ENCODE measurements at places on chromosomes 3 and 15.

DNA sequence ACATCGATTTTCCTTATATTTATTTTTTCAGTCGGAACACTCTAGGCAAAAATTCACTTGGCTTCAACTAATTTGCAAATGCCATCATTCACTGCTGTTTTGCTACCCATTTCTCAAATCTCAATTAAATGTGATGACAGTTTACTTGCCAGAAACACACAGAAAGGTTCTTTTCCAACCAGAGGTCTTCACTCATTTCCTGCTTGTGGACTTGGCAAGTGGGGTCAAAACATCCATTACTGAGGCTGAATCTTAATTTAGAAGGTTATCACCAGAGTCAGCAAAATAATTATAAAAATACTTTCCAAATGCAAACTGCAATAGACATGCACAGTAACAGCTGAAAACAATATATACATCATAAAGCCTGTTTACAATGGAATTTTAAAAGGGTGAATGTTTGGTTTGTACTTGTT, 625.4 kb upstream of the TBL1XR1 start:
- DNase-seq: no peak

GRCh38 chr3:156298014-156298413, 177.6 kb downstream of the KCNAB1 start:
- no peak for DNase-seq

GRCh38 chr3:188202358-188203138, 48.6 kb downstream of the LPP start:
- DNase-seq: peak; percentile 55

GRCh38 chr3:170839518-170840100, 30.4 kb downstream of the RPL22L1 start:
- DNase-seq: no peak

DNA sequence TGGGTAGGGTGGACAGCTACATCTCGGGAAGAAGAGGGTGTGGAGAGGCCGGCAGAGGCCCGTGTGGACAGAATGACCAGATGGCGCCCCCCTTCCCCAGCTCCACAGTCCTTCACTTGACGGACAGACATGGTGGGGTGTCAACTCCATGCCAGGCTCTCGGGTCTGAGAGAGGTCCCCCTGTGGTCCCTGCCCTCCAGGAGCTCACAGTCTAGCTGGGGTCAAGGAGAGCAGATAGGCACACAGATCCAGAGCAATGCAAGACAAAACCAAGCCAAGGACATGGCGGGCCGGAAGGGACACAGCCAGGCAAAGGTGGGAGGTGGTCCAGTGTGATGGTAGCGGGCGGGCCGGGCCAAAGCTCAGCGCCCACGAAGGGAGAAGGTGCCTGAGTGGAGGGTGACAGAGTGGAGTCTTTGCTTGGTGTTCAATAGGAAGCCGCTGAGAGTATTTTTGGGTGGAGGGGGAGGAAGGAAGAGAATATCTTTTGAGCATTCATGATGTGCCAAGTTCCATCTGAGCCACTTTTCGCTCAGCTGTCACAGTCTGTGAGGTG, 72.1 kb upstream of the SEC13 start:
- no peak for DNase-seq

GRCh38 chr15:34732430-34732829, 22.4 kb downstream of the GJD2 start:
- DNase-seq: no peak

GRCh38 chr15:87348746-87349145, 907.8 kb downstream of the NTRK3 start:
- no peak for DNase-seq

- peak; percentile 54 for DNase-seq
Observed at GRCh38 chr15:67839499-67839928, 331 bp downstream of the RNU6-1 start.

DNA sequence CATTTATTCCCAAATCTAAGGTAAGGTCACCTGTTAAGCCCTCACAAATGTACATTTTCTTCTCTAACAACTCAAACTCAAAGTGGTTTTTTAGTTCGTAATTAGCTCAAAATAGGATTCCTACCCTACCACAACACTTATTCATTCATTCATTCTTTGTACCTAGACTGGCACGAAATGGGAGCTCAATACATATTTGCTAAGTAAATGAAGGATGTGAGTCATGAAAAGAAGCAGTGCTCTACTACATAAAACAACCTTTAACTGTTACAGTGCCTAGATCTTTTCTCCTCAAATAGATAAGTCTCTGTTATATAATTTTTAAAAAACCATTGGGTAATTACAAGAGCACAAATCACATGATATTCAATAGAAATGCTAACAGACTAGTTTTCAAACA, 13.1 kb downstream of the RSL24D1 start:
- no peak for DNase-seq

DNA sequence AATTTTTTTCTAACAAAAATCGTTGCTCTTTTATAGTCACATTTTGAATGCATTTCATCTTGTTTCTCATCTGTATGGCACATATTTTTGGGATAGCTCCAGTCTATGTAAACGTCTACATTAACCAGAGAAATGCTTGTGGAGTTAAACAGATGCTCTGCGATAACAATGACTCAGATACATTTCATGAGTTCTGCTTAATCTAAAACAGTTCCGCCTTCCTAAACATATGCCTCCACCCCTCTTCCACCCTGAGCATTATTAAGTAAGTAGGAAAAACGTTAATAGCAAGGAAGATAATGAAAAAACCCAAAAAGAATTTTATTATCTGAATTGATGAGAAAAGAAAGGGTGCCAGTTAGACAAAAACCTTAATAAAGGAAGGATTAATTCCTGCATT, 396.1 kb downstream of the TUSC7 start:
- no peak for DNase-seq

DNA sequence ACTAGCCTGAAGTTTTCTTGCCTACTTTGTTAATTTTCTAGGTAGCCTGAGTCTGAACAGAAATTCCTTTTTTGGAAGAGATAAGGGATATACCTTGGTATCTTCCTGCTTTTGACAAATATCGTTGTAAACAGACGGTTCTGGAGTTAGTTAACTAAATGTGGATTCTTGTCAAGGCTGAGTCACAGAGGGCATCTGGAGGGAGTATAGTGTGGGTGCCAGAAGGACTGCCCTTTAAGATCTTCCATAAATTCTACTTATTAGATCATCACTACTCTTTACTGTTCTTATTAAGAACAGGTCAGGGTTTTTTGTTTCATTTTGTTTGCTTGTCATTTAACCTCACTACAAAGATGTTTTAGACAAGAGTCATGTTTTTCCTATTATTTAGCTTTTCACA, 125.3 kb upstream of the SKOR1 start:
- no peak for DNase-seq

DNA sequence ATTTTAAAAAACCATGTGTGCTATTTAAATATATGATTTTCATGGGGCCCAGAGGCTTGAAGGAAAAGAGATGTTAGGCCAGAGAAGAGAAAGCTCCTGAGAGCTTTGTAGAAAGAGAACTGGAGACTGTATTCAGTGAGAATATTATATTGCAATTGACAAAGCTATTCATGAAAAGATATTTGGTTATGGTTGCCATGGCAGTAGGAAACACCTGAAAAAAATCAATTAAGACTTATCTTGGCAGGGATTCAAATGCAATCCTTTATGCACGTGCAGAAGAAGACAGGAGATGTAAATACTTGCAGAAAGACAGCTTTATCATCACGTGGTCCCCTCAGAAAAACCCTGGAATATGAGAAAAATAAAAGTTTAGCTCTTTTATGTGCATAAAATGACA, 636.0 kb upstream of the TBL1XR1 start:
- DNase-seq: no peak

DNA sequence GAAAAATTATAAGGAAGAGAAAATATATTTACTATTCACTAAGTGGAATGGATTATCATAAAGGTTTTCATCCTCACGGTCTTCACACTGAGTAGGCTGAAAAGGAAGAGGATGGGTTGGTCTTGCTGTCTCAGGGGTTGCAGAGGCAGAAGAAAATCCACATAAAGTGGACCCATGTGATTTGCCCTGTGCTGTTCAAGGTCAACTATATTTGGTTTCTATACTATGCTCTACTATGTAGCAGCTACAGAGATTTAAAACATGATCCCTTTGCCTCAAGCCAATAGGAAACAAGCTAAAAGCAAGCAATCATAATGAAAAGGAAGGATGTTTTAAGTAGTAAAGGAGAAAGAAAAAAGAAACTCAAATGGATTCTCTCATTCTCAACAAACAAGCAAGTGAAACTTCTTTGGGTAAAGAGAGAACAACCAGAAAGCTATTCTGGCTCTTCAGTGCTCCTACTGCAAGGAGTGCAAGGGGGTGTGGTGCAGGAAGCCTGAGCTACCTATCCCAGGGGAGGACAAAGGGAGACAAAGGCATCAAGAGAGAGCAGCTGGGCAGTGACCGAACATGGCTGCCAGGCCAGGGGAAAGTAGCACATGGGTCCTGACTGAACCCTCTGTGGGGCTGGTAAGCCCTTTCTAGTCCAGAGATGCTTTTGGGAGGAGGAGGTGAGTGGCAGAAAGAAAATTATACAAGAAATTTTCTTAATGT, 35.9 kb downstream of the SFMBT1 start:
- DNase-seq: no peak

- DNase-seq: no peak
Observed at GRCh38 chr15:57158589-57158988, 217.7 kb upstream of the CGNL1 start.

- no peak for DNase-seq
Observed at GRCh38 chr3:73401059-73401458, 223.7 kb downstream of the PDZRN3 start.

DNA sequence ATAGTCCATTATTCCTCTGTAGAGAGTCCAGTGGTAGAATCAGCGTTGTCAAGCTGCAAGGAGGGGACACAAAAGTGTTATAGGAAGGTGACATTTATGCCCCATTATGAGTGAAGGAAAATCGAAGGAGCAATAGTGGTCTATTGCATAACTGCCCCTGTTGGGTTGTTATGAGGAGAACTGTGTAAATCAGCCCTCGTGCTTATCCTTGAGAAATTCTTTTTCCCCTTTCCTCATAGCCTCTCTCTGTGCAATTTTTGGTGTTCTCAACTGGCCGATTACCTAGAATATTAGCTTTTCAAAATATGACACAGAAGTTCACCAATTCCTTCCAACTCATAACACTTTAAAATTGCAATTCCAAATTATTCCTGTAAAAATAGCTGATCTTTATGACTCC, 286.6 kb downstream of the RBMS3 start:
- no peak for DNase-seq

DNA sequence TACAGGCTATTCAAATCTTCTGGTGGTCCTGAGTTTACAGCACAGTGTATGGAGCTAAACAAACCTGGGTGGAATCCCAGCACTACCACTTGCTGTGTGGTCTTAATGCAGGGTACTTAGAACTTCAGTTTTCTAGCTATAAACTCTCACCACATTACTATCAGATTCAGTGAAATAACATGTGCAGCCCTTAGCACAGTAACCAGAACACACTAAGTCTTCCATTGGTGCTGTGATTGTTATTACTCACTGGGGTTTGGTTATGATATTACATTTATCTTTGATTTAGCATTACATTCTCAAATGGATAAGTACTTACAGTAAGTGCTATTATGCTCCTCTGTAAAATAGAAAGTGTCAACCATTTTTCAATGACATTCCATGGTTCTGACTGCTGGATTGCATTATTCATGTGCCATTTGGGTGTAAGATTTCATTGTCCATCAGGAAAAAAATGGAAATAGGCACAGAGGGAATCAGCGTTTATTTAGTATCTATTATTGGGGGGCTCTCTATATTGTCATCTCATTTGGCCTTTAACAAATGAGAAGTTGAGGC, 81.9 kb downstream of the PDE8A start:
- DNase-seq: no peak

- DNase-seq: no peak
Observed at GRCh38 chr3:190131329-190131728, 10.6 kb upstream of the P3H2 start.

GRCh38 chr3:188170461-188171459, 16.8 kb downstream of the LPP start:
- peak; percentile 53 for DNase-seq

DNA sequence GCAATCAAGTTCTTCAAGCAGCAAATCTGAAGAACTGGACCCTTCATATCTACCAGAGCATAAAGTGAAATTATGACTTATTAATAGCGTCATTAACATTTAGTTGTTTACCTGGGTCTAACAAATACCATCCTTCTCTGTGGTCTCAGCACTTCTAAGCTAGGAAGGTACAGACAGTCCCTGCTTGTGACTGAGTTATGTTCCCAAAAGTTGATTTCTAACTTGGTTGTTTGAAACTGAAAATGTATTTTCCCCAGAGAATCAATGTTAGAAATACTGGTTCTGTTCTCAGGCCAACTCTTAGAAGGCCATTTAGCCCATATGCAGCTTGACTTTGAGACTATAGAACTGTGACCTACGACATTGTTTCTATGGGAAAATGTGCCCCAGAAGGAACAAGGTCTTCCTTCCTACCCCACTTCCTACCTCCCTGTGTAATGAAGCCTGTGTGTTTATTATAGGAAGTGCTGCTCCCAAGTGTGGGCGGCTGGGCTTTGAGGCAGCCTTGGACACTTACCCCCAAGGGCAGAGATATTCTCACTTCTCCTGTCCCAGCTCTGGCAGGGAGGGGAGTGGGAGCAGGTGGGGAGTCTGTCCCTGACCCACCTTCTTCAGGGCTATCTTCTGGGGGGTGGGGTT, 12.2 kb upstream of the MAPK6 start:
- no peak for DNase-seq

GRCh38 chr3:116087426-116087825, 357.9 kb downstream of the LSAMP start:
- DNase-seq: no peak

DNA sequence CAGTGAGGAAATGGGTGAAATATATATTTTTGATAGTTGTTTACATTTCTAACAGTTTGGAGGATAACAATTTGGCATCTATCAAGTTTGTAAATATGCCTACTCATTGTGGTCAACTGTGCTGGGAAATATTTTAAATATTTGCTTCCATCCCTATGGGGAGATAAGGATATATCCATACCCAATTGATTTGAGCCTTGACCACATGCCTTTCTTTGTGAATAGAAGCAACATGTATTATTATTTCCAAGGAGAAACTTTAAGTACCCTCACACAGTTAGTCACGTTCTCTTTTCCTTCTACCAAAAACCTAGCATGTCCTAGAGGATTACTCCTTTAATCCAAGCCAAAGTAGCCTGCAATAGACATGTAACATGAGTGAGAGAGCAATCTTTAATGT, 245.4 kb upstream of the CBLB start:
- no peak for DNase-seq

GRCh38 chr3:66380200-66380932, 120.5 kb downstream of the LRIG1 start:
- DNase-seq: no peak

DNA sequence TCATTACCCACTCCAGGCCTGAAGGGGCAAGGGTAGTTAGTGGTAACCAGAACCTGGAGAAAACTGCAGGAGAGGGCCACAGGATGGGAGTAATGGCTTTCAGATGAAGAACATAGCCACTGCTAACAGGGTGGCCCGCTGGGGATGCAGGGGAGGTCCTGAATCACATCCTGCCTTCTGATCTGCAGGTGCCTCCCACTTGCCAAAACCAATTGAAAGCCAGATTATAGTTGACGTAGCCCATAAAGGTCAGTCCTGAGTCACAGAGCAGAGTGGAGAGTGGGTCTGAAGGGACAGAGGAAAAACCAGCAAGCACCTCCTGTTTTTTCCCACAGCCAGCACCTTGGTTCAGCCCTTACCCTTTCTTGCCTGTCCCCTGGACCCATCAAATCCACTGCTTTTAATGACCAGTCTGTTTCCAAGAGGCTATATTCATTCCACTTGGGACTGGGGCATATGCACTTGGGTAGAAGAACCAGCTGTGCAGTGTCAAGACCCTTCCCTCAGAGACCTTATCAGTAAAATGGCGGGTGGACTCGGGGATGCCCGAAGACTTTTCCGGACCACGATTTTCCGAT, 646 bp upstream of the SLC35G2 start:
- DNase-seq: peak; percentile 45

Data from activated CD8-positive, alpha-beta T cell treated with anti-CD3 and anti-CD28 coated beads, Interleukin-2, amount 10 ng/mL, durations not matched to agents 7 days and 5 days (primary cell).